ENCODE measurements at places on chromosomes 4 and X. TPM values are rescaled to one million over a fixed set of nuclear protein-coding genes. Genes with fewer than 3 reads are reported as not detected.

The DMP1 gene
- total RNA-seq = not detected

The FAM133A gene
- total RNA-seq = 15.1 TPM

DNA sequence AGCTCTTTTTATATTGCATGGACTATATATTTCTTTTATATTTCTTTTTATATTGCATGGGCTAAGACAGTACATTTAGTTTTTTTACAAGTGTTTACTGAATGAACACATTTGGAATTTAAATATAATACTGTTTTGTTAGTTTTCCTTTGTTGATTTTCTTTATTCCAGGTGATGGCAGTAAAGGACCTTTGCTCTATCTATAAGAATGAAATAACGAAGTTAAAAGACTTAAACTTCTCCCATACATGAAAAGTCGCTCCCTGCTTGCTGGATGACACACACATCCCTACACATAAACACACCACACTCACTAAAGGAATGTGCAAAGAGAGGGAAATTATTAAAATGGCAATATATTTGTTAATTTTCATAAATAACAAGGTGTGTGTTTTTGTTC lies 102.5 kb upstream of the ANXA10 start:
- no peaks in the 10 kb centered on the region for H3K36me3 ChIP-seq
- no peaks in the 10 kb centered on the region for H3K4me1 ChIP-seq
- no peak overlapping the region for H3K27ac ChIP-seq
- no peaks in the 10 kb centered on the region for H3K27me3 ChIP-seq

DNA sequence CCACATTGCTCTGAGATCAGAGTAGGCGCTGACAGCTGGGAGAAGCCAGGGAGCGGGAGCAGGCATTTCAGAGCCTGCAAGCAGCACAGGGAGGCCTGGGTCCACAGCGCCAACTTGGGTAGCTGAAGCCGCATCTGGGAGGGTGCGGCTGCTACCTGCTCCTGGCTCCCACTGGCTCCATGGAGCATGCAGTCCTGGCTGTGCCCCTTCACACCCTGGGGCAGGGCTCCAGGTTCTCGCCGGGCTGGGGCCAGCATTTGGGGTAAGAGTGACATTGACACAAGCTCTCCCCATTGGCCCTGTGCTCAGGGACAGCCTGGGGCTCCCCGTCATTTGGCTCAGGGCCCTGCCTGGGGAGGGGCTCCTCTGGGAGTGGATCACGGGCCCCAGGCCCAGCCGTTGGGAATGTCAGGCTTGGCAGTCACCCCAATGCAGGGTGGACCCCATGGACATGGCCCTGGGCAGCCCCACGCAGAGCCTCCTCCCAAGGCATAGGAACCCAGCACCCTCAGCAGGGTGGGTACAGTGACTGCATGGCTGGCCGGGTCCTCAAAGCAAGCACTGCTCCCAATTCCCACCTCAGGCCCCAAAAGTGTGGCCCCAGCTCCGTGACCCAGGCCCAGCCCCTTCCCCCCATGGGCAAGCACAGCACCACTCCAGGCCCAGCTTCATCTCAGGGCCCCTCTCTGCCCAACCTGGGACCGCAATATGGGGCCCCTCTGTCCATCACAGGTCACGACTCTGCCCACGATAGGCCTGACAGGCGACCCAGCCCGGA lies 82.4 kb downstream of the PRDM5 start:
- H3K36me3 ChIP-seq = no peaks in the 10 kb centered on the region
- DNase-seq = no peak
- no peak overlapping the region for H3K27ac ChIP-seq
- H3K27me3 ChIP-seq = no peaks in the 10 kb centered on the region

The PCDH10 gene
- 3.9 TPM for total RNA-seq

DNA sequence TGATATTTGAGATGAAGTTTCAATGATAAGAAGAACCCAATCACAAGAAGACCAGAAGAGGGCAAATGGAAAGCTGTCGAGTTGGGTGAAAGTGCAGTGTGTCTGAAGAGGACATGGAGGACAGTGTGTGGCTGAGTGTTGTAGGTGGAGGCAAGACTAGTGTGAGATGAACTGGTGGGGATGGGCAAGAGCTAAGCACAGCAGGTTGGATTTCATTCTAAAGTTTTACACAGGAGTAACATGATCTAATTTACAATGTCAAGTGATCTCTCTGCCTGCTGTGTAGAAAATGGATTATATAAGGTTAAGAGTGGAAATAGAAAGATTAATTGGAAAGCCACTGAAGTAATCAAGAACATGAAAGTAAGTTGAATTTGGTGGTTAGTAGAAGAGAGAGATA lies 208.6 kb upstream of the ETNPPL start:
- no peaks in the 10 kb centered on the region for H3K27me3 ChIP-seq
- H3K4me3 ChIP-seq = no peak overlapping the region
- no peaks in the 10 kb centered on the region for H3K4me1 ChIP-seq
- no peak for DNase-seq
- H3K36me3 ChIP-seq = no peaks in the 10 kb centered on the region

The CLDN22 gene
- total RNA-seq = not detected

The PLXNA3 gene
- total RNA-seq = 21.0 TPM

DNA sequence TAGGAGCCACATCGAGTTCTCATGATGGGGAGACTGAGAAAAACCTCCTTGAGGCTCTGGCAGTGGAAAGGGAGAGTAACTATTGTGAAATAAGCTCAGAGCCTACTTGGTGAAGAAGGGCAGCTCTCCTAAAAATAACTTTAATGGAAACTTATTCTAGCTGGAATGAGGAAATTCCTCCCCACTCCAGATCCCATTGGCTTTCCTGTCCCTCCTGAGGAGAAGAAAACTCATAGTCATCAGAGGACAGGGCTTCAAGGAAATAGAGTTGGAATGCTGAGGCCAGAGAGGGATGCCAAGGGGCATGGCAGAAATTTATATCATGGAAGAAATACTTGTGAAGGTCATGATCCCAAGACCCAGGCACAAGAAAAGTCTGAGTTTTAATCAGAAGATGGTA lies 70.7 kb upstream of the TAPT1 start:
- no peaks in the 10 kb centered on the region for H3K27me3 ChIP-seq
- no peak overlapping the region for H3K27ac ChIP-seq
- no peaks in the 10 kb centered on the region for H3K36me3 ChIP-seq
- DNase-seq = no peak
- no peaks in the 10 kb centered on the region for H3K4me1 ChIP-seq
- H3K4me3 ChIP-seq = no peak overlapping the region

GRCh38 chr4:86991994-86992393 lies 57.2 kb downstream of the AFF1 start:
- no peak for DNase-seq
- H3K4me1 ChIP-seq = no peaks in the 10 kb centered on the region
- no peaks in the 10 kb centered on the region for H3K27me3 ChIP-seq
- H3K27ac ChIP-seq = no peak overlapping the region

The GK gene
- total RNA-seq = 3.0 TPM

DNA sequence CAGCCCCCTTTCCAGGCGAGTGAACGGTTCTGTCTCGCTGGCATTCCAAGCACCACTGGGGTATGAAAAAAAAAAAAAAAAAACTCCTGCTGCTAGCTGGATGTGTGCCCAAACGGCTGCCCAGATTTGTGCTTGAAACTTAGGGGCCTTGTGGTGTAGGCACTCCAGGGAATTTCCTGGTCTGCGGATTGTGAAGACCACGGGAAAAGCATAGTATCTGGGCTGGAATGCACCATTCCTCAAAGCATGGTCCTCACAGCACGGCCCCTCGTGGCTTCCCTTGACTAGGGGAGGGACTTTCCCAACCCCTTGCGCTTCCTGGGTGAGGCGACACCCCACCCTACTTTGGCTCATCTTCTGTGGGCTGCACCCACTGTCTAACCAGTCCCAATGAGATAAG lies 516.8 kb upstream of the FAM241A start:
- H3K4me3 ChIP-seq = no peak overlapping the region
- no peak for DNase-seq
- no peak overlapping the region for H3K27ac ChIP-seq
- no peaks in the 10 kb centered on the region for H3K4me1 ChIP-seq
- H3K36me3 ChIP-seq = no peaks in the 10 kb centered on the region
- H3K27me3 ChIP-seq = no peaks in the 10 kb centered on the region

The RLIM gene
- 27.5 TPM for total RNA-seq

The BMPR1B gene
- 59.8 TPM for total RNA-seq

- no peaks in the 10 kb centered on the region for H3K27me3 ChIP-seq
- H3K4me1 ChIP-seq = no peaks in the 10 kb centered on the region
- no peaks in the 10 kb centered on the region for H3K36me3 ChIP-seq
- no peak overlapping the region for H3K4me3 ChIP-seq
Measured at GRCh38 chr4:120561648-120562047, 360.9 kb downstream of the PRDM5 start.

The NLGN3 gene
- total RNA-seq = 9.4 TPM

DNA sequence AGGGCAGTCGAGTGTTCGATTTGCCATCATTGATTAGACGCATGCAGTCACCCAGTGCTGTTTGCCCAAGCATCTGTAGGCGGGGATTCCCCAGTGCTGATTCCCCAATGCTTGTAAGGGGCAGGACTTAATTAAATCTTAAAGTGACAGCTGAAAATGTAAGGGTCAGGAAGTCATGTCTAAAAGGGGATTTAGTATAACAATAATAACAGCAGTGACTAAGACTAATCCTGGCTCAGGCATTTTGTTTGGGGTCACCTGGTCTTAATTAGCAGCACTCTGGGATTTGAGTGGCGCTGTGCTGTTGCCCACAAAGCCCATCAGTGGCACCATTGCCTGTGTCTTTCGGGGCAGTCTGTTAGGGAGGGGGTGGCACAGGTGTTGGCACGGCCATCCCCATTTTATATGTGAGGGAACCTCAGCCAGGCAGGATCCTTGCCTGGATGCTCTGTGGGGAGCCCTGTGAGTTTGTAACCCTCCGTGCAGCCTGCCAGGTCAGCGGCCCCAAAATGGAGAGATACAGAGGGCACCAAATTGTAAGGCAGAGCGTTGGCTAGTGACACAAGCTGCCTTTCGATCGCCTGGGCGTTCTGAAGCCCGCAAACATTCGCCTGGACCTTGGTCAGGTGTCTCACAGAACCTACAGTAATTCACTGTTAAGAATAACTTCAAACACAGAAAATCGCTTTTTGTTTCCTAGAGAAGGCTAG lies 146.7 kb downstream of the TBL1X start:
- no peaks in the 10 kb centered on the region for H3K27me3 ChIP-seq
- no peak for DNase-seq
- H3K4me3 ChIP-seq = no peak overlapping the region
- H3K36me3 ChIP-seq = no peaks in the 10 kb centered on the region
- no peak overlapping the region for H3K27ac ChIP-seq
- no peaks in the 10 kb centered on the region for H3K4me1 ChIP-seq

GRCh38 chr4:188811121-188811520 lies 671.9 kb downstream of the TRIML1 start:
- H3K4me1 ChIP-seq = no peaks in the 10 kb centered on the region
- no peaks in the 10 kb centered on the region for H3K27me3 ChIP-seq
- DNase-seq = no peak
- H3K36me3 ChIP-seq = no peaks in the 10 kb centered on the region
- H3K27ac ChIP-seq = no peak overlapping the region
- no peak overlapping the region for H3K4me3 ChIP-seq

DNA sequence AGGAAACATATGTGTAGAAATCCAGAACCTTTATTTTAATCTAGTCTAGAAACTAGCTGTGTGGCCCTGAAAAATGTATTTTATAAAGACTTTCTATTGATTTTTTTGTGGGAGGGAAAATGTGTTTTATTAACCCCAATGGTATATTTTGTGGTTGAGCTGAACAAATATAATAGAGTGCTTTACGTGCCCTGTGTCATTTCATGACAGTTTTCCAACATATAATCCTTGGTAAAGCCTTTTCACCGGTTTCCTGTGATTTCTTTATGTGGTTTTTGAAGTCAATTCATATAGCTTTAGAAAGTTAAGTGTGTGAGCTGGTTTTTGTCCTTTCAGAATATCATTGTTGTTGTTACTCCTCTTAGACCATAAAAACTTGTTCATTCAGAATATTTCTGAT lies 375.7 kb downstream of the ADGRL3 start:
- H3K36me3 ChIP-seq = no peaks in the 10 kb centered on the region
- no peak overlapping the region for H3K27ac ChIP-seq
- no peaks in the 10 kb centered on the region for H3K4me1 ChIP-seq
- H3K27me3 ChIP-seq = no peaks in the 10 kb centered on the region

The GAR1 gene
- total RNA-seq = 3.2 TPM
